DMS53 (cell line): ENCODE measurements at places on chromosomes 11 and 22.
A peak's percentile ranks its signal among the peaks of the same experiment; 100 is the strongest.

DNA sequence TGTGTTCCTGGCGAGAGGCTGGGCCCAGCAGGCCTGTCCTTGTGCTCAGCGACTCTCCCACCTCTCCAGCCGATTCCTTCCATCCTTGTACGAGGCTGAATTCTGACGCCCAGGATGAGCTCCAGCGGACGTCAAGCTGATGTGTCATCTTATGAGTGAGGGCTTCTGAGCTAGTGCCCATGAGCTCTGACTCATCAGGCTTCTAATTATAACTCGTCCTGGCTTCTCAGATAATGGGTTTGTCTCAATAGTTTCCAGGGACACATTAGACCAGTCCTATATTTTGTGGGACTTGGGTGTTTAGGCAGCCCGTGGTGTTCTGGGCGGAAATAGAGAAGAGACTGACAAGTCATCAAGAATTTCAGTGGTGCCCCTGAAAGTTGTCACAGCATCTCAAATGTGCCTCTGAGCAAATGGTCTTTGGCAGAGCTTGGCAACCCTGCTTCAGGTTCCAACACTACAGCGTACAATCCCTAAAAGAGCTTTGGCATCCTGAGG is 108.2 kb upstream of the CD44 start:
- DNase-seq = peak; percentile 87

GRCh38 chr11:15074206-15075161 is 1.1 kb downstream of the CALCB start:
- peak; percentile 98 for DNase-seq

DNA sequence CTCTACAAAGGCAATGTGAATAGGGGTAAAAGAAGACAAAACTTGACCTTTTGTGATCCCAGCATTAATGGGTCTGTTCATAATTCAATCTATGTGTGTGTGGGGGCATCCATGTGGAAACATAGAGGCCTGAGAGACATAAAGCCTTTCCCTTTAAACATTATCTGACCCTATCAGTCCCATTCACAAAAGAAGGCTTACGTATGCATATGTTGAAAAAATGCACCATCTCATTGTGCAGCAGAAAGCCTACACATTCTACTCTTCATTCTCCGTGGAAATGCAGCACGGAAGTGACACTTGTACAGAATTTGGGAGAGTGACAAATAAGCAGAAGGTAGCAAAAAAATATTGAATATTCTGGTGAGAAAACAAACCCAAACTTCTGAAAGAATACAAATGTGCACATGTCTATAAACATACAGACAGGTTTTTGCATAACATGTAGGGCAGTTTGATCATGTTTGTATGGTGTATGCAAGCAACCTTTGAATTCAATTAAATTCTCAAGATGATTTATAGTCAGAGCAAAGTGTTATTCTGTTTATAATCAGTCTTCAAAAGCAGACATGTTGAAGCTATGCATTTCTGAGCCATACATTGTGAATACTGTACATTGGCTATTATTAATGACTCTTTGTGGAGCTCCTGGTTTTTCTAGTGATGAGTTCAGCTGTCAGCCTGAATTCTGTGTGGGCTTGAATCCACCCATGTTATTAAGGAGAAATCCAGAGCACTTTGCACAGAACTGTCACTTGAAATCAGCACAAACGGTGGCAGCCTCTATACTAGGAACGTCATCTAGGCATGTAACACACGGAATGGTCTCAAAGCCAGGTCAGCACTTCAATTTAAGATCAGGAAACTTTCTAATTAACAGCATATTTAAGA is 236.8 kb downstream of the DCDC1 start:
- DNase-seq = no peak

DNA sequence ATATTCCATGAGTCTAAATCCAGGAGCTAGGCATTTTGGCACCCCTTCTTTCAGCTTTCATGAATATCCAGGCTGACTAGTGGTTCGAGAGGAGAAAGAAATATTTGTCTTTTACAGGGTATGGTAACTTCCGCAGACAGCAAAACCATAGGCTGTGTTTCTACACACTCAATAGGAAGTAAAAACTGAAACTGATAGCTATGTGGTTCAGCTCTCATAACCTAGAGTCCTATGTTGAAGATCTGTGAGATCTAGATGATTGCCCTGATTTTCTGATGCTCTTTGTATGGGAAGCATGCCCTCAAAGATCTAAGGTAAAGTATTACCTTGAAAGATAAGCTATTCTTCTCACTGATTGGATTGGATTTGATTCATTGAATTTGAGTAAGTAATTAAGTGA is 118.3 kb downstream of the CD44 start:
- DNase-seq = no peak

DNA sequence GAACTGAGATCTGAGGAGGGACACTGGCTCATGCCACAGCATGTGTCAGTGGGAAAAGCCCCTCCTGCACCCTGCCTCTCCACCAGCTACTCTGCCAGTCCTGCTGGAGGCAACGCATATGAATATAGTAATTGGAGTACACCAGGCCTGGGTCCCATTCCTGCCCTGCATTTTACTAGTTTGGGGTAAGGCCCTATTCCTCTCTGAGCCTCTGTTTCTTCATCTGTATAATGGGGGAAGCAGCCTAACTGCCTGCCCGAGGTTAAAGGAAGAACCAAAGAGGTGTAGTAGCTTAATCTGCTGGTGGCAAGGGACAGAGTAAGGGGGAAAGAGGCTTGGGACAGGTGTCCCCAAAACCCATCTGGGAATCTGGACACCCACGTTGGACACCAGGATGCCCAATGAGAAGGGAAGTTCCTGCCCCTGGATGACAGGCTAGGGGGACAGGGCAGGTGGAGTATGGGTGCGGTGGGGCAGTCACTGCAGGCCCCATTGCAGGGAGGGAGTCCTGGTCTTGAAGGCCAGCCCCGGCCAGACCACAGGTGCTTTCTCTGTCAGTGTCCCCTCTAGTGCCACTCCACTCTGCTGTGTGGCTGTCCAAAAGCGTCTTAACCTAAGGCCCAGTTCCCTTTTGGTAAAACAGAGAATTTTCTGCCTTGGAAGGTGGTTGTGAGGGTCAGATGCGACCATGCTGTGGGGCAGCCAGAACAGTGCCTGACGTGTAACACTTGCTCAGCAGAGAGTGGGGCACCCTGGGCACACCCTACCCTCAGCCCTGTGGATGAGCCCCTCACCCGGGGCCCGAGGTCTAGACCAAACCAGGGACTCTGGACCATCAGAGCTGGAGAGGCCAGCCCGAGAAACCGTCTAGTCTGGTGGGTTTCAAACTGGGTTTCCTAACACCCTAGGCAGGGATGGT is 11.5 kb downstream of the TSKU start:
- no peak for DNase-seq

DNA sequence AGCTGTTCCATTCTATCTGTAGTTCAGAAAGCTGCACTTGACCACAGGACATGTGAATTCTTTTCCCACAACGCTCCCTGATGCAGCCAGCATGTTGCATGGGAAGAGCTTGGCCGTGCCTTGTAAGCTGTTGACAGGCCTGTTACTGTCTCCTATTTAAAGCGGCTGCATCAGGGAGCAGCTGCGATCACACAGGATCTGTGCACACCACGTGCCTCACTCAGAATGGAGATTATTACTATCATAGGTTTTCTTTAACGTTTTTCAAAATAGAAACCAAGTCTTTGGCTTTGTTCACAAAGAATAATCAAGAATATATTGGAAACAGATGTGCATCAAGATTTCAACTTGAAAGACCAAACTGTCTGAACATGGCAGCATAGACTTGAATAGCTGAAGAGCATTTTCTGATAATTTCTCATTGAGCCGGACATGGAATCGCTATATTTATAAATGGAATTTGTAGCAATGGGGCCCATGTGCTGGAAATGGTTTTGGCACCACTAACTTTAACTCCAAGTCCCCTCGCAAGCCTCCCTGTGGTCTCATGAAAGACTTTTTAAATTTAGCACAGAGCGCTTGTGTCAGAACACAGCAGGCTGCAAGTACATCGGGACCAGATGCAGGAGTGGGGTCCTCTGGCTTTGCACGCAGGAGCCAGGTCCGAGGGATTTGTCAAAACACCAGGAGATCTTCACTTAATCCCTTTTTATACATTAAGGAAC is 40.8 kb upstream of the MYO18B start:
- DNase-seq = no peak

GRCh38 chr11:126282361-126282735 is 545 bp upstream of the TIRAP start:
- DNase-seq = peak; percentile 67

- no peak for DNase-seq
These were observed 18.5 kb downstream of the SLC35F2 start for GRCh38 chr11:107840129-107840484.

DNA sequence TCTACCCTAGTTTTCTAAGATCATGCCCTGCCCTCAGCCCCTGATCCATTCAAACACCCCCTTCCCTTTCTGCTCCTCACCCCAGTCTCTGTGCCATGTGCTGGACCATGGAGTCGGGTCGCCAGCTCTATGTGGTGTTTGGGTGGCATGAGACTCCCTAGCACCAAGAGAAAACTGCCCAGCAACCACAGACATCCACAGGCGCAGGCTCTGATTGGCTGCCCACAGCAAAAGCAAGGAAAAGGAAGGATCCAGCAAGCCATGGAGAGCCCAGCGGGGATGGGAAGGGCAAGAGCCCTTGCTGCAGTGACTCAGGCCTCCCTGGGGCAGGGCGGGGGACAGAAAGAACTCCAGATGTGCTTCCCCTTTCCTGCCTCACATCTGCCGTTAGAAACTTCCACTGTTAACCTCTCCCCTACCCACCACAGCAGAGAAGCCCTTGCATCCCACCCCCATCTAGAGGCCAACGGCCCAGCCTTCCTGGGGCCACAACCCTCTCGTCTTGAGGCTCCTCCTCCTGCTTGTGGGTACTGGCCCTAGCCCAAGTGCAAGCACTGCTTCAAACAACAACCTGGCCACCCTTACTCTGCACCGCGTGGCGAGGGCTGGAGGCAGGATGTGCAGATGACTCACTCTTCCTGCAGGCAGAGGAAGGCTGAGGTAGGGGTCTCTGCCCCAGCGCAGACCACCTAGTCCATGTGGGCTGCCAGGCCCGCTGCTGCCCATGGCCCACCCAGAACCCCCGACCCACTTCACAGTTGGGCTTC is 9.7 kb upstream of the AHNAK start:
- DNase-seq = peak; percentile 95
